ENCODE measurements at places on chromosomes 1 and 21.

- no peak for DNase-seq
Measured at GRCh38 chr21:43944757-43945156, 67.4 kb upstream of the TRAPPC10 start.

- DNase-seq, result no peak
Measured at GRCh38 chr1:199044191-199044590, 405.4 kb downstream of the PTPRC start.

DNA sequence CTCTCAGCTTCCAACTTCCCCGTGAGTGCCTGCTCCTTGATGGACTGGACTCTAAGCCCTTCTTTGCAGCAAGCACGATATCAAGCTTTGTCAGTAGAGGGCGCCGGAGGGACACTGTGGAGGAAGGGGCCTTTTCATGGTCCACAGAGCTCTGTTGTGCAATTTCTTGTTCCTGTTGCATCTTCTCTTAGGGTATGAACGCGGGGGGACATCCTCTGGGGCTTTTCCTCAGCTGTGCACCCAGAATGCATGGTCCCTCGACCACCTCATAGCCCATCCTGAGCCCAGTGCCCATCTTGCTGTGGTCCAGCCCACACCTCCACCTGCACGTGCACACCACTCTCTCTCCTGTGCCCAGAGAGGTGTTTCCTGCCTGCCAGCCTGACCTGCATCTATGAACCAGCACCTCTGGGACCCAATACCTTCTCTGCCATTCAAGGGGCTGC lies 556.8 kb downstream of the PTPRU start:
- peak; percentile 61 for DNase-seq

DNA sequence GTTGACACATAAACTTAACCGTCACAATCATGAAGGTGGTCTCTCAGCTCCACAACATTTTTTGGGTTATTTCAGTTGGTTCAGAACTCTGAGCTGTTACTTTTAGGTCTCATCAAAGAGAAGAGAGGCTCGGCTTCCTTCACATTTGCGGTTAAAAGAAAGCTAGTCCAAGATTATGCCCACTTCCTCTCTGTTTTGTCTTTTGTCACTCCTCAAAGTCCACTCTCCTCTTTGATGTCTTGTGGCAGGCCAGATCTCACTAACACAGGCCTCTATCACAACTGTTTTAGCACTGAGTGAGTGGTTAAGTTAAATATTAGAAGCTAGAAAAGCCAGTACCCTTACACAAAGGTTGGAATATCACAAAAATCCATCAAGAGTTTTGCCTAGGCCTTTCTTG lies 195.7 kb downstream of the FCRL5 start:
- no peak for DNase-seq

- no peak for DNase-seq
Measured at GRCh38 chr1:24233684-24234600, 46.9 kb upstream of the IFNLR1 start.

DNA sequence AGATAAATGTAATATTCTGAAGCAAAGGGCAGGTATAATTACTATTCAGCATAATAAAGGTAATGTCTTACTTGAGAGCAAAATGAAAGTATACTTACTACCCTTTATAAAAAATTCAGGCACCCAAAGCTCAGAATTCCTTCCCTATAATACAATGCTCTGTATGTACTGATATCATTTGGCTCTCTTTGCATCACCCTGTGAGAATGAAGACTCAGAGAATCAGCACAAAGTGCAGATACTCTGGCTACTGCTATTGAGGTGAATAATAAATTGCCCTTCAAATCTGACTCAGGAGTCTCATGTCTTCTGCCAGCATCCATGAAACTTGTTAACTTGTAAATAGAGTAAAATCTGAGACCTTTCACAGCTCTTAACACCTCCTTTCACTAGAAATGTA lies 108.5 kb upstream of the KCTD3 start:
- no peak for DNase-seq

DNA sequence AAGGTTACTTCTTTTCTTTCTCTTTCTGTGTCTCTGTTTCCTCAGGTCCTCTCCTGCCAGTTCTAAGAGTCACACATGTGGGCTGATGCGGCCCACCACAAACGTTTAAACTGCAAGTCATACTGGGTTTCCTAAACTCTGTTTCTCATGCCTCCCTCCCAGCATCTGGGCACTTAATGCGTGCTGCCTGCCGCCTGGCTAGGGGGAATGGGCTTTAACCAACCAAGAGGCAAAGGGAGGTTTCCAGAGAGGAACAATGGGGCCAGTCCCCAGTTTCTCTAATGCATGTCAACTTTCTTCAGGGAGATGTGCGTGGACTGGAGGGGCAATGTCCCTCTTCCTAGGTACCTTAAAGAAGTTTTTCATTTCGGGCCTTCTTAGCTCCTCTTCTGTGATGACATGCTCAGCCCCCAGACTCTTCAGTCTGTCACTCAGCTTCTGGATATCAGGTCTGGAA lies 19.9 kb upstream of the SRSF4 start:
- no peak for DNase-seq
